ENCODE measurements at places on chromosomes 3 and 15.

GRCh38 chr3:106168962-106169750 lies 300.3 kb upstream of the CBLB start:
- DNase-seq: no peak

- no peak for DNase-seq
These were observed 1.7 kb upstream of the CD47 start for GRCh38 chr3:108092501-108092900.

DNA sequence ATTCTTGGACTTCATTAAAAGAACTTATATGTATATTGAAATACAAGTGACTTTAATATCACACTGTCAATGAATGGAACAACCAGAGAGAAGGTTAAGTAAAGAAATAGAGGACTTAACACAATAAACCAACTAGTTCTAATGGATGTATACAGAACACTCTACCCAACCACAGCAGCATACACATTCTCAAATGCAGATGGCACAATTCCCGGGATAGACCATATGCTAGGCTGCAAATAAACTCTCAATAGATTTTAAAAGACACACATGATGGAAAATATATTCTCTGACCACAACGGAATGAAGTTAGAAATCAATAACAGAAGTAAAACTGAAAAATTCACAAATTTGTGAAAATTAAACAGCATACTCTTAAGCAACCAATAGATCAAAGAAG lies 214.3 kb upstream of the LINGO1 start:
- no peak for DNase-seq

DNA sequence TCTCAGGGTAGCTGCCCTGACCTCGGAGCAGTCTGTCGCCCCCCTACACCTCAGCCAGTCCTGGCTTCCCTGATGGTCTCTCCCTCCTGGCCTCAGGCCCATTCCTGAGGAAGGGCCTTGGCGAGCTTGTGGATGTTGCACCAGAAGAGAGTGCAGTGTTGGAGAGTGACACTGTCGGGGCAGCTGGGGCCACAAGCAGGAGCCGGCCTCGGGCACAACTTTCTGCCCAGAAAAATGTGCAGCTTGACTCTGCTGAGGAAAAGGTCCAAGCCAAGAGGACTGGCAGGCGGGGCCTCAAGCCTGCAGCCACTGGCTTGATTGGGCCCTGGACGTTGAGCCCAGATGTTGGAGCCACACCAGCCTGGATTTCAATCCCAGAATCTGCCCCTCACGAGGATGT lies 12.8 kb downstream of the HEMK1 start:
- DNase-seq: no peak

DNA sequence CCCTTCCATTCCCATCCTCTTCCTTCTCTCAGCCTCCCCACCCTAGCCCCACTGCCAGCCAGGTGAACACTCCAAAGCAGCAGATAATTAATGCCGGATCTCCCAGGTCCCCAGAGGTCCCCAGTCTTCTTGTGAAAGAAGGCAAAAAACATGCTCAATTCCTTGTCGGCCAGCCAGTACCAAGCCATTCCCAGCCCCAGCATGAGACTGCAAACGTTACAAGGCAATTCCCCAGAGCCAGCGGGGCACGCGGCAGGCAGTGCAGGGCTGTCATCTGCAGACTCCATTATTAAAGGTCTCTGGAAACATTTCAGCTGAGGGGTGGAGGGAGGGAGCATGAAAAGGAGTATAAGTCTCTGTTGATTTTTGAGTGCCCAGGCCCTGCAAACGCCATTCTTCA lies 117.8 kb downstream of the XXYLT1 start:
- no peak for DNase-seq

DNA sequence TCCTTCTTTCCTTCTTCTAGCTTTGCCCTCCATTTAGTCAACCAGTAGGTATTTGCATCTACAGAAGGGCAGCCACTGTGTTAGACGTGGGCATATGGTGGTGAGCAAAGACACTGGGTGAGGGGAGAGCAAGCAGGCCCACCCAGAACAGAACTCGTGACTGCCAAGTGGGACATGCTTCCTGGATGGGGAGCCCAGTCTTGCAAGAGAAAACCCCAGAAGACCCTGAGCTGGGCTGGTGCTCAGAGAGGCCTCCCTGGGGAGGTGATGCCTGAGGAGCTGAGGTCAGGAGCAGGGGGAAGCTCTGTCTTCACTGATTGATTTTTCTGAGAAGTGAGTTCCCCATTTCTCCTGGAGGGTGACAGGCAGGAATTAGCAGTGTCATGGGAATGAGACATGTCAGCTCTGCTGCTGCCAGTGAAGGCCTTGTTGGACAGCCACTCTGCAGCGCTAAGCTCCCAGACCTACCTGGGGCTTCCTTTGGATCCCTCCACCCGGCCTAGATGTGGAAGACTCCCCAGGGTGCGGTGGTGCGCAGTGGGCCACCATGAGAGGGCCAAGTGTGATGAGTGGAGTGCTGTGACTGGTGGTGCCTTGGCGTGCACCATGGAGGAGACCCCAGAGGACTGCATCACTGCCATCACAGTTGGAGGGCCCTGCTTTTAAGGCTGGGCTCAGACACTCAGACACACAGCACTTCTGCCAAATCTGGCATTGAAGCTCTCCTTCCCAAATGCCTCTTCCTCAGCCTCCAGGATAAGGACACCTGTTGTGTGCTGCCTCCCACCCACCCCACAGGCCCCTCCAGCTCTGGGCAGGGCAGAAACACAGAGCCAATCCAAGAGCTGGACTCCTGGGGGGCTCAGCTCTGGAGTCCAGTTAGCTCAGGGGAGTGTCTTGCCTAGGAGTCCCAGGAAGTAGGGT lies 40.0 kb upstream of the TOPBP1 start:
- no peak for DNase-seq

DNA sequence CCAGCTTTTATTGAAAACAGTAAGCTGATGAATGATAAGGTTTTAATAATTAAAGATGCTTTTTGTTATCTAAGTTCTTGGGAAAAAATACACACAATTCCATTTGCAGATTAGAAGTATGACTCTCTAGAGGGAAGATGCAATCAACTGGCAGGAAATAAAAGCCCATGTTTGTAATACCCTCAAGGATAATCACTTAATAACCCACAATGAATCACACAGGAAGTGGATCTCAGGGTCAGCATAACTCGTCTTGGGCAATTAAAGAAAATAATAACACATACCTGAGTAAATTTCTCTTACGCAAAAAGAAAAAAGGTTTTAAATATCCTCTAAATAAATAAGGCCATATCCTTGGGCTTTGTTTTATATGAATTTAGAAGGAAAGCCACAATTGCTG lies 9.4 kb upstream of the EID1 start:
- no peak for DNase-seq
